ENCODE measurements at places on chromosomes 4 and X.

DNA sequence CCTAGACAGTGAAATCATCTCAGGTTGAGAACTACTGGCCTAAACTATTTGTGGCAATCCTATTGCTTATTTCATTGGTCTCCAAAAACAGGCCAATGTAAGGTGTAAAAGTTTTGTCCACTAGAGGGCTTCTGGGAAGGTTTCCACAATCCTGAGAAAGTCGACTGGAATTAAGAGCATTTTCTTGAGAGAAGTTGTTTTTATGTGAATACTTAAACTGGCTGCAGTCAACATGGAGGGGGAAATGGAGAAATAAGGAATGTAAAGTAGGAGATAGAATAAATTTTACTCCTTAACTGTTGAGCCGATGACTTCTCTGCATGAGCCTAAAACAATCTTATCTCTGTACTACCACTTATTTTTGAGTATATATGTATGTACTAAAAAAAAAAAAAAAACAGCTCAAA lies 11.0 kb upstream of the EIF4E start:
- no peak for DNase-seq

GRCh38 chrX:36534900-36535299 lies 473.3 kb upstream of the FAM47C start:
- DNase-seq = no peak

DNA sequence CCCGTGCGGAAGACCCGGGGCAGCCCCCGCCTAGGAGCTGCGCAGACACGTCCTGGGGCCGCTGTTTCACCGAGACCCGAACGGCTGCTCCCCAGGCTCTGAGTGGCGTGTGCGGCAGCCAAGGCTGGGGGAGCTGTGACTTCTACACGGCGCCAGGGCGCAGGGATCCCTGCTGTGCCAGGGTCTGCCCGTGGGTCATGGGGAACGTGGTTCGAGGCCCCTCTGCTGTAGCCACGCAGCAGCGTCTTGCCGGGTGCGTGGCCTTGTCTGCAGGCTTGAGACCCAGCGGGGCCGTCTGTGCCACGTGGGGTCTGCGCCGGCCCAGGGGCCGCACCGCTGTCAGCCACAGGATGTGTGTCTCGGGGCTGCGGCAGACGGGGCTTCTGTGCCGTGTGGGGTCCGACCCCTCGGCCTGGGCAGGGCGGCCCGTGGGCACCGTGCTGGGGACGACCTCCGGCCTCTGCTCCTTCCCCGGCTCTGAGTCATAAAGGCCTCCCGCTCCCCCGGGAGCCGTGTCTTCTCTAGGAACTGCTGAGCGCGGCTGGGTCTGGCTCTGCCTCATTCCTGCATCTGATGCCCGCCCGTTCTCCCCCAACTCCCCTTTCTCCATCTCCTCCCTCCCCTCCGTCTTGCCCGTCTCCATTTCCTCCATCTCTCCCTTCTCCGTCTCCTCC lies 12.7 kb upstream of the GTPBP6 start:
- no peak for DNase-seq

DNA sequence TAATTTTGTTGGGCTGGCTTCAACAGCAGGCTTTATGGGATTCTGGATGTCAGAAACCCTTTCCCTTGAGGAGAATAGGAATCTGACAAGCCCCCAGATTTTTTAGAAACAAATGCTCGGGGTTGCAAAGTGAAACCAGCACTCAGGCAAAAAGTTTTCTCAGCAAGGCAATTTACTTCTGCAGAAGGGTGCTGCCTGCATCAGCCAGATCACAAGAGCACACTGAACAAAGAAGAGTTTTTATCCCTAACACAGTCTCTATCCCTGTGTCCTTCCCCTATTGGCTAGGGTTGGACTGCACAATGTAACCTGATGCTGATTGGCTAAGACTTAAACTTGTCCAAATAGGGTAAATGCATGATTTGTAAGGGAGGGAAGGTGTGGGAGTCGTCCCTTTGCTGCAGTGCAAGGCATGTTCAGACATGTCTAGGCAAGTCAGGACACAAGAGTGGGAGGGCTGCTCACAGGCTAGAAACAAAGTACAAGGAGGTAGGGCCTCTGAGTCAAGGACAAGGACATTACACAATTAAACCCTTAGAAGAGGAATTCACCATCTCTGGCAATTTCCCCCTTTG lies 175.8 kb downstream of the CCNG2 start:
- DNase-seq = no peak

DNA sequence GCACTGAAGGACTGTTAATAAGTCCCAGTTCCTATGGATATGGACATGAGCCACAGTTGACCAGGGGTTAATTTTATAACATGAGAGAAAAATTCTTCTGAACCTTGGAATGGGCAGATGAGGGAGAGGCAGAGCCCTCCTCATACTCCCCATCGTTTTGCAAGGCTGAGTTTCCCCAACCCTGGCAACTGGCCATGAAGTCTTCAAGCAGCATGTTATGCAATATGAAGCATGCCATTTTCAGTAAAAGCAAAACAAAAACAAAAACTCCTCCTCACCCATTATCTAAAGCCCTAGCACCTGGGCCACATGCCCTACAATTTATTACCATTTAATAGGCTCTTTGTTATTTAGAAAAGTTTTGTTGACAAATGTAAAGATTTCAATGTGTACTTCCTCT lies 64.5 kb downstream of the GPC4 start:
- DNase-seq = no peak

DNA sequence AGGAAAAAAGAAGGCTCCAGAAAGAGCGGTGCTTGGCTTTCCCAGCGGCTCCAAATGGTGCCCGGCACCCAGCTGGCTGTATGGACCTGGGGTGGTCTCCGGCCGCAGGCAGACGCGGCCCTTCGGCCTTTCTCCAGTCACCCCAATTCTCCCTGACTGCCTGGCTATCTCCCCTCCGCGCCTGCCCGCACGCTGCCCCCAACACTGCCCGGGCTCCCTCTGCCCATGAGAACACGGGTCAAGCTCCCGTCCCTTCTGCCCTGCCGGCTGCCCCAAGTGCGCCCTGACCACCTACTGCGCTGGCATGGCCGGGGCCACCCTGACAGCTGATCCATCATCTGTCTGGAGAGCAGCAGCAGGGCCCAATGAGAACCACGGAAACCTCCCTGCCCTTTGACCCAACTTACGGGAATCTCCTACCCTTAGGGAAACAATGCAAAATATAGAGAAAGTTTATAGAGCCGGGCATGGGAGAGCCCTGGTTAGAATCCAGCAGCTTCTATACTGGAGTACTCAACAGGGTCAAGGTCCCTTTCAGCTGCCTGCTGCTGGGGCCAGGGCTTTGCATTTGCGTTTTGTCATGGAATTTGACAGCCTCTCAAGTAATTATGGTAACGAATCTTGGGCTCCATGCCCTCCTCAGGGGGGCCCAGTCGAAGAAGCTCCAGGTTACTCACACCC lies 1.2 kb upstream of the FAM3A start:
- DNase-seq = no peak

DNA sequence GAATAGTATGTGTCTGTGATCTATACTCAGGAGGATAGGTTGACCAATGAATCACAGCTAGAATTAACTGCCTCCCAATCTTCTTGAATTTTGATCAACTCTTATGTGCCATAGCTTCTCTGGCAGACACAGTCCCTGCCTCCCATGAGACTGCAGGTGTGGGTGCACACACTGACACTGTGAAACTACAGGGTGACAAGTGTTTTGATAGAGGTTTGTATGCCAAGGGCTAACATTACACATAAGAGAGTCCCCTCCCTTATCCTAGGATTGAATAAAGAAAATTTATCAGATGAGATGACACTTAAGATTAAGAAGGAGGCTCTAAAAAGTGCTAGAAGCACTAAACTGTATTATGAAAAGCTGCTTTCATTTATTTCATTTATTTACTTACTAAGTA lies 218.4 kb upstream of the BMP3 start:
- no peak for DNase-seq

DNA sequence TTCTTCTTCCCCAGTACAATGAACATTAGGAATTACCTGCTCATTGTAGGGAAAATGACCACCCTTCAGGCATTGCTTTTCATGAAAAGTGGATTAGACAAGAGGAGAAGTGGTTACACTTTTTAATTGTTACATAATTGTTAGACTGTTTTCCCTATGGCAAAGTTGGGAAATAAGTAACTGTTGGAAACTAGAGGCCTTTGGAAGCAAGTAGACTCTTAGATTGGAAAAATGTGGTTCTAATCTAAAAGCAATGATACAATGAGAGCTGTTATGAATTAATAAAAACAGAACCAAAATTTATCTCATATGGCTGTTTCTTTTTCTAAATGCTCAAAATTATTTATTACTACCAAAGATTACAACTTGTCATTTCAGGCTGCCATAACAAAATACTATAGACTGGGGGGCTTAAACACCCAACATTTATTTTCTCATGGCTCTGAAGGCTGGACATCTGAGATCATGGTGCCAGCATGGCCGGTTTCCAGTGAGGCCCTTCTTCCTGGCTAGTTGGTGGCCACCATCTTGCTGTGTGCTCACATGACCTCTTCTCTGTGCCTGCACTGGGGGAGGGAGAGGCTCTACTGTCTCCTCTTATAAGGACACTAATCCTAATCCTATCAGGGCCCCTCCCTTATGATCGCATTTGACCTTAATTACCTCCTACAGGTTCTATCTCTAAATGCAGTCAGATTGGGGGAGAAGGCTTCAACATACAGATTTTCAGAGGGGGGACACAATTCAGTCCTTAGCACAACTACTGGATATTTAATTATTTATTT lies 12.5 kb downstream of the CC2D2A start:
- DNase-seq = no peak

GRCh38 chrX:45992402-45993123 lies 552.7 kb downstream of the ZNF674 start:
- DNase-seq = no peak

GRCh38 chr4:2697995-2698414 lies 58.1 kb downstream of the TNIP2 start:
- DNase-seq = no peak

GRCh38 chr4:174318829-174319764 lies 35.4 kb downstream of the CEP44 start:
- DNase-seq = no peak

GRCh38 chrX:19758539-19758938 lies 128.9 kb downstream of the SH3KBP1 start:
- no peak for DNase-seq

DNA sequence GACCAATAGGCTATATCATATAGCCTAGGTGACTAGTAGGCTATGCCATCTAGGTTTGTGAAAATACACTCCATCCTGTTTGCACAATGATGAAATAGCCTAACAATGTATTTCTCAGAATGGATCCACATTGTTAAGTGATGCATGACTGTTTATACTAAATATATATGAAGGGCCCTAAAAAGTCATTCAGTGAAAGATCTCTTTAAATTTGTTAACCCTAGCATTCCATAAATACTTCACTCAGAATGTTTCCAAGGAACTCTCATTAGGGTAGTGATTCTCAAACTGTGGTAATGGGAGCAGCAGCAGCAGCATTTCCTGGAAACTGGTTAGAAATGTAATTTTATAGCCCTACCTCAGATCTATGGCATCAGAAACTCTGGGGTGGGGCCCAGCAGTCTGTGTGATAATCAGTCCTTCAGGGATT lies 74.9 kb downstream of the PRRG1 start:
- no peak for DNase-seq

DNA sequence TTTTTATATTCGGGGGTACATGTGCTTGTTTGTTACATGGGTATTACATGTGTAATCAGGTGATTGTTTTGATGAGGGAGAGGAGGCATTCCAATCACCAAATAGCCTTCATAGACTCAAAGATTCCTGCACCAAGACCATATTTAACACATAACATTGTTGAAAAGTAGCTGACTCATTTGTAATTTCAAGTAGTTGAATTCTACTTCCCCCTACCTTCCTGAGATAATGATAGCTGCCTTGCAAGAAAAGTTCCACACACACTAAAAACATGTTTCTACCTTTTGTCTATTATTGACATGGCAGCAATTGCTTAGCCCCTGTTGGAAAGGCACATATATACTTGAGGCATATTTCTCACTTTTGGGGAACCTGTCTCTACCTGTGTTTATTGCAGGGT lies 16.1 kb downstream of the PGAM4 start:
- DNase-seq = no peak

DNA sequence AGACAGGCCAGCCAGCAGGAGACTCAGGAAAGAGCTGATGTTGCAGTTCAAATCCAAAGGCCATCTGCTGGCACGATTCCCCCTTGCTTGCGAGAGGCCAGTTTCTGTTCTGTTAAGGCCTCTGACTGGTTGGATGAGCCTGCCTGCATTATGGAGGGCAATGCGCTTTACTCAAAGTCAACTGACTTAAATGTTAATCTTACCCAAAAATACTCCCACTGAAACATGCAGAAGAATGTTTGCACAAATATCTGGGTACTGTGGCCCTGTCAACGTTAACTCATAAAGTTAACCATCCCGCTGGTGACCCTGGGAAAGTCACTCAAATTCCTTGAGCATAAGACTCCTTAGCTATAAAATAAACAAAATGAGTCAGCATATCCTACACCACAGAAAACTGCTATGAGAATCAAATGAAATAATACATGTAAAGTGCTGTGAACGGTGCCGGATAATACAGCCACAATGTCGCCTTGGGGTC lies 326.4 kb downstream of the EVC2 start:
- no peak for DNase-seq

- no peak for DNase-seq
Measured at GRCh38 chrX:34332334-34332733, 200.2 kb upstream of the FAM47A start.

DNA sequence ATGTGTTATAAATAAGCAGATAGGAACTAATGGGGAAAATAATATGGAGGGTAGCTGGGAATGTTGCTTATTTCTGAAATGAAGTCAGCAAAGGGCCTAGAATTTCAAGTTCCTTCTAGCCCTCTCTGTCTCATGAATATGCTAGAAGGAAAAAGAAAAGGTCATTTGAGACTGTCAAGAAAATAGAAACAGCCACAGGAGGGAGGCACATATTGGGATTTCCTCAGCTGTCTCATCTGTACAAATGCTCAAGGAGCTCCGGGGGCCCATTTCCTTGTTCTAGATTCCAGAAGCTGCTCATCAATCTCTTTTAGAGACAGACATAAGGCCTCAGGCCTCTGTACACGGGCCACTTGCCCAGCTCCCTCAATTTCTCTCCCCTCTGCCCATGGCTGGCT lies 127.6 kb upstream of the ETNPPL start:
- DNase-seq = no peak

GRCh38 chrX:134741746-134742145 lies 83.5 kb upstream of the PLAC1 start:
- no peak for DNase-seq

DNA sequence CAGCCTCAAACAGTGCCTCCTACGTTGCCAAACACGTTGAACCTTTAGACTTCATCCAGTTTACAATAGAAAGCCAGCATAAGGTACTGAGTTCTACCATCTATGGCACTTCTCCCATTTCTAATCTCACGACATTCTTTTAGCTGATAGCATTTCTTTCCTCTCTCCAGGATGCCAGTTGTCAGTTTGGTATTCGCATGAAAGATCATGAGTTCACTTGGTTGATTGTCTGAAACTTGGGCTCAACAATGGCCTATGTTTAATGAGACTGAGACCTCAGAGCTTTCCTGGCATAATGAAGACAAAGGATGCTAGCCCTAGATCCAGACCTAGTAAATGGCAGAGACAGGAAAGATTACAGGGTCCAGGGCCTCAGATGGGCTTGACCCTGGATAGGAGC lies 69.2 kb upstream of the SPRY1 start:
- DNase-seq = no peak

GRCh38 chrX:2283111-2283859 lies 217.5 kb downstream of the DHRSX start:
- DNase-seq = no peak

- DNase-seq = no peak
Measured at GRCh38 chr4:134215620-134216344, 14.2 kb upstream of the PABPC4L start.
